ENCODE measurements at places on chromosomes 5 and 9.

DNA sequence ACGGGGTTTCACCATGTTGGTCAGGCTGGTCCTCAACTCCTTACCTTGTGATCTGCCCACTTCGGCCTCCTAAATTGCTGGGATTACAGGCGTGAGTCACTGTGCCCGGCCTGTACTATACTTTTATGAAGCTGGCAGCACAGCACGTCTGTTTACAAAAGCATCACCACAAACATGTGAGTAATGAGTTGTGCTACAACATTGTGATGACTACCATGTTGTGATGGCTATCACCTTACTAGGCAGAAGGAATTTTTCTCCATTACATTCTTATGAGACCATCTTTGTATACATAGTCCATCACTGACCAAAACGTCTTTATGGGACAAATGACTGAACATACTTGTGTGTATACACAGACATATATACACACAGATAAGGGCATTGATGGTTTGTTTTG is 1019.0 kb downstream of the CDH18 start:
- DNase-seq = no peak

- no peak for DNase-seq
Observed at GRCh38 chr9:127937056-127937387, 632 bp downstream of the DPM2 start.

DNA sequence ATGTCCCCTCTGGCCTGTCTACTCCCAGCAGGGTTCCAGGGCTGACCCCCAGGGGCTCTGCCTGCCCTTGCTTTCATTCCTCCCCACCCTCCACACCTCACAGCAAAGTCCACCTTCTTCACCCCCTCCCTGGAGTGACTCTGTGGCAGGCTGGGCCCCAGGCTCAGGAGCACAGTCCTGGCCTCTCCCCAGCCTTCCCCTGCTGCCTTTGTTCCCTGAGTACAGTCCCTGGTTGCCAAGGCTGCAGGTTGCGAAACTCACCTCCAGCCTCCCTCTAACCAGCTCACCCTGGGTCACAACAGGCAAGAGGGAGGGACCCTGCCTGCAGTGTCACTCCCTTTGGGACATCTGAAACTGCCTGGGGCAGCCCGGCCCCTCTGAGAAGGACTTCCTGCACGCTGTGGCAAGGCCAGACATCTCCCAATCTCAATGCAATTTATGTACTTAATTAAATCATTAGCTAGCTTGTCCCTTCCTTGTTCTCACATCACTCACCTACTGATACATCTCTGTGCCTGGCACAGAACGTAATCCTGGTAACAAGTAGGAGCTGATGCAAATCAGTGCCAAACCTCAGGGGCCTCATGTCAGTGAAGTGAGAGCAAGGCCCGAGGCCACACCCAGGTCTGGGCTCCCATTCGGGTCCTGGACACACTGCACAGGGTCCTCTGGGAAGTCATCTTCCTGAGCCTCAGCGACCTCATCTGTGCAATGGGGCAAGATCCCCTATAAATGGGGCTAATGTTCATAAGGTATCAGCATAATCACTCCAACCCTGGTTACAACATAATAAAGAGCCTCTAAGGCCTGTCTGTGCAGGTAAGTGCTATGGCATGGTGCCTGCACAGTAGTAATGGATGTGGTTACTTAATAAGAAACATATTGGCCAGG is 27.3 kb upstream of the TRIM14 start:
- peak; percentile 70 for DNase-seq

DNA sequence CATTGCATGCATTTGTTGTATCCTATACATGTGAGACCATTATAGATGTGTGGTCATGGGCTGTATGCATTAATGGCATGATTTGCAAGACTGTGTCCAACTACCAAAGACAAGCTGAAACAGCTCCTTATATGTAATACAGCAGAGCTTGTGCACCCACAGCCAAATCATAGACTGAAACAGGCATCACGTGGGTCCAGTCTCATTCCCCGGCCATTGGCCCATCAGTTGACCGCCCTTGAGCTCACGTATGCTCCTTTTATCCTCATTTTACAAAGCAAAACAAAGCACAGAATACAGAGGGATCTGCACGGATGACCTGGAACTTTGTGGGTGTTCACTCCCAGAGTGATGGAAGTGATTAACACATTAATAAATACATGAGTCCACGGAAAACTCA is 109.1 kb downstream of the ROR2 start:
- no peak for DNase-seq
